ENCODE measurements at places on chromosomes 1 and 21.

DNA sequence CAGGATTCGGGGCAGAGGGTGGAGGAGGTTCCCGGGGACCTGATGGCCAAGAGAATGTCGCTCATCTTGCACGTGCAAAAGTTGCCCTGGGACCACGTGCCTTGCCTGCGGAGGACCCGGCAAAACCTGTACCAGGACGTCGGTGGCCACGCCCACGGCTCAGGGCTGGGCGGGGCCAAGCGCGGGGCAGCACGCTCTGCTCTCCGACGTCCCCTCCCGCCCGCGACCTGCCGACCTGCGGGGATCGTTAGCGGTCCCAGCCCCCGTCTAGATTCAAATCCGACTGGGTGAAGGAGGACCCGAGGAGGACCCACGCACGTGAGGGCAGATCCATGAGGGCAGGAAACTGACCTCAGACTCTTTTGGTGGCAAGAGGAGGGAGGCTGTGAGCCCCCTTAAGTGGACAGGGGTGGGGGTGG is at the start of gene C1orf167:
Gene C1orf167 (plus strand): TSS at position 206 of the 419 bp plus-strand sequence. CDS start 2,208 bp downstream, outside the sequence.
- DNase-seq: no peak

GRCh38 chr1:156490401-156491032 is 10.1 kb downstream of the MEF2D start:
- peak; percentile 63 for DNase-seq

- no peak for DNase-seq
Observed at GRCh38 chr1:111832521-111833155, 76.9 kb downstream of the DDX20 start.

- no peak for DNase-seq
Observed at GRCh38 chr1:211903490-211904245, 73.1 kb upstream of the LPGAT1 start.

DNA sequence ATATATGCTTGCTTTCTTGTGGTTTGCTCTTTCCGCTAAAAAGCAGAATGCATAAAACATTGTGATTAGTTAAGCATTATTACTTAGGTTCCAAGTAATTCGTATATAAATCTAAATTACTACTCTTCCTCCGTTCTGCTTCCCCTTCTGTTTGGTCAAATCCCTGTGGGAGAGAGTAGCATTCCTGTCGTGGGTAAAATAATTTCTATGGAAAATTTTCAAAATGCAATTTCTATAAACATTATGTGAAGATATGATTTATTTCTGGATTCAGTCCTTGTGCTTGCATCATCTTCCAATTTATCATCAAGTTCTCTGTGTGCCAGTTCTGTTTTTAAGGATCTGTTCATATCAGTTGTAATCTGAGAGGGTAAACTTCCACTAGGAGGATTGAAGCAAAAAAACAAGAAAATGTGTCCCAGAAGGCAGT is 7.2 kb upstream of the WARS2 start:
- no peak for DNase-seq
